ENCODE measurements at places on chromosomes 5 and 9.
A peak's percentile ranks its signal among the peaks of the same experiment; 100 is the strongest.

DNA sequence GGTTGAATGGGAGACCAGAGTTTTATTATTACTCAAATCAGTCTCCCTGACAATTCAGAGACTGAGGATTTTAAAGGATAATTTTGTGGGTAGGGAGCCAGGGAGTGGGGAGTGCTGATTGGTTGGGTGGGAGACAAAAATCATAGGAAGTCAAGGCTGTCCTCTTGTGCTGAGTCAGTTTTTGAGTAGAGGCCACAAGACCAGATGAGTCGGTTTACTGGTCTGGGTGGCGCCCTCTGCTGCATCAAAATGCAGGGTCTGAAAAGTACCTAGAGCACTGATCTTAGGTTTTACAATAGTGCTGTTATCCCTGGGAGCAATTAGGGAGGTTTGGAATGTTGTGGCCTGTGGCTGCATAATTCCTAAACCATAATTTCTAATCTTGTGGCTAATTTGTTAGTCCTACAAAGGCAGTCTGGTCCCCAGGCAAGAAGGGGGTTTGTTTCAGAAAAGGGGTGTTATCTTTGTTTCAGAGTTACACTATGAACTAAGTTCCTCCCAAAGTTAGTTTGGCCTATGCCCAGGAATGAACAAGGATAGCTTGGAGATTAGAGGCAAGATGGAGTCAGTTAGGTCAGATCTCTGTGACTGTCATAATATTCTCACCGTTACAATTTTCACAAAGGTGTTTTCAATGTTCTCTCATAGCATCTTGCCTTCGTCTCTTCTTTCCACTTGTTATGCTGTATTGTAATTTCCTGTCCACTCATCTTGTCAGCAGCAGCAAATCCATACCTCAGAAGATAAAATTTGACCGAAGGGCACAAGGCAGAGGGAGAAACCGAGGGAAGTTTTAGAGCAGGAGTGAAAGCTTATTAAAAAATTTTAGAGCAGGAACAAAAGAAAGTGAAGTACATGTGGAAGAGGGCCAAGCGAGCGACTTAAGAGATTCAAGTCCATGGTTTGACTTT lies 59.2 kb upstream of the CLINT1 start:
- DNase-seq, result peak; percentile 48
- H3K4me1 ChIP-seq, result no peaks in the 10 kb centered on the region
- no peaks in the 10 kb centered on the region for H3K36me3 ChIP-seq
- H3K27me3 ChIP-seq, result no peaks in the 10 kb centered on the region
- H3K4me3 ChIP-seq, result no peak overlapping the region
- H3K27ac ChIP-seq, result no peak overlapping the region

GRCh38 chr5:107407713-107408298 lies 262.9 kb downstream of the EFNA5 start:
- no peak overlapping the region for H3K27ac ChIP-seq

DNA sequence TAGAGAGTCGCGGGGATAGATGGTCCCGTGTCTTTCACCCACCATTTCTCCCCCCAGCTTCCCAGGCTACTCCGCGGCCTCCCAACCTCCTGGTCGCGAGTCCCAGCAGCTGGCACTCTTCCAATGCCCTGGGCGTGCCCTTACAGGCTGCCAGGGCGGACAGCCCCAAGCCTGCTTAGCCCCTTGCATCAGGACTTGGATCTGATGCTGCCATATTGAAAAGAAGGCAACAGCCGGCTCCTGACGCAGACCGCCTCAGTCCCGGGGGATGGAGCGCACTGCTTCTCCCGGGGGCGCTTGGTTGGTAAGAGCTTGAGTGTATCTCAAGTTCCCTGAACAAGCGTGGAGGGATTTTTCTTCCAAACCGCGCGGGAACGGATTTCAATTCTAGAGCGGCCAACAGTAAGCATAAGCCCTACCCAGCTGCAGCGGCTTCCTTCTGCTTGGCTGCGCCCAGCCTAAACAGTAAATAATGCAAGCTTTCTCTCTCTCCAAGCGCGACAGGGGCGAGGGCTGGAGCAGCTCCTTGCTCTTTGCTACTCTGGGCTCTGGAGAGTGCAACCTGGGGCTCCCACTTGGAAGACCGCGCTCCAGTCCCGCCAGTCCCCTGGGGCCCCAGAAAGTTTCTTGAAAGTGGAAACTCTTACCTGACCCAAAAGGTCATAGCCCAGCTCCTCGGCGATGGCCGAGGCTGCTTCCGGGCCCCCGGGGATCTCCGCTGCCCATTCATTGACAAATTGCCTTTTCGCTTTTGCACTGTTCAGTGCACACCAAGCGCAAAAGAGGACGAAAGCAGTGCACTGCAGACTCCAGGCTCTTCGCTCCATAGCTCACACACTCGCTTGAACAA lies 607 bp downstream of the PCSK1 start:
- peak overlapping the region; percentile 56 for H3K4me3 ChIP-seq
- DNase-seq, result no peak
- no peak overlapping the region for H3K27ac ChIP-seq
- peaks cover 3% of the 10 kb centered on the region for H3K4me1 ChIP-seq
- H3K27me3 ChIP-seq, result peaks cover 20% of the 10 kb centered on the region
- no peaks in the 10 kb centered on the region for H3K36me3 ChIP-seq

DNA sequence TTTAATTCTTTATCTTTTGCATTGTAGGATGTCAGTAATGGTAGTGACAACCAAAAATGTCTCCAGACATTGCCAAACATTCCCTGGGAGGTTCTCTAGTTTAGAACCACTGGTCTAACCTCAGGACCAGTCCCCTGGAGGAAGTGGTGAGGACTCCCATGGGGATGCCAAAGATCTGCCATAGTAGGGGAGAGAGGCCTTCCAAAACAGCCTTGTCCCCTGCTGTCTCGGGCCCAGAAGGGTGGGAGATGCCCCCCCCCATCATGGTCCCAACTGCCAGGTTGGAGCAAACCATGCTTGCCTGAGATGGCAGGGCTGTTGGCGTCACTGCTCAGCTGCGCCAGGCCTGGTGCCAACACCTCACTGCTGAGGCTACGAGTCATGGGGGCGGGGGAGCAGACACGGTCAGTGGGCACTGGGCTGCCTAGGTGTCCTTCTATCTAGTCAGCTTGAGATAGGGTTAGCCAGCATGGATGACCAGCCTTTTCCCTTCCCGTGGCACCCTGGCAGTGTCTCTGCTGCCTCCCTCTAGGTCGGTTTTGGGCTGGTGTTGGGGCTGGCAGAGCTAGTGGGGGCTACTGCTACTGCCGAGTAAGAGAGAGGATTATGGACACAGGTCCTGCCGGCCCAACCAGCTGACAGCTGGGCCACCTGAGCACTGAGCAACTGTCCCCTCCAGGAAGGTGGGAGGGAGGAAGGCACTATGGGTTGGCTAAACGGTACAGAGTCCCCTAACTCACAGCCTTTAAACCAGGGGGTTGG lies 8.3 kb upstream of the CXXC5 start:
- H3K4me3 ChIP-seq, result no peak overlapping the region
- H3K27ac ChIP-seq, result no peak overlapping the region
- peaks cover 31% of the 10 kb centered on the region for H3K4me1 ChIP-seq
- DNase-seq, result no peak

- H3K36me3 ChIP-seq, result no peaks in the 10 kb centered on the region
- H3K27ac ChIP-seq, result no peak overlapping the region
- H3K27me3 ChIP-seq, result no peaks in the 10 kb centered on the region
These were observed 9.3 kb upstream of the OR13F1 start for GRCh38 chr9:104494808-104495207.

GRCh38 chr9:96067600-96067999 lies 192.1 kb downstream of the ERCC6L2 start:
- H3K4me3 ChIP-seq, result no peak overlapping the region
- H3K27ac ChIP-seq, result no peak overlapping the region
- DNase-seq, result no peak
- peaks cover 3% of the 10 kb centered on the region for H3K4me1 ChIP-seq
- H3K27me3 ChIP-seq, result no peaks in the 10 kb centered on the region
- no peaks in the 10 kb centered on the region for H3K36me3 ChIP-seq

GRCh38 chr9:87238545-87238944 lies 259.1 kb upstream of the DAPK1 start:
- no peaks in the 10 kb centered on the region for H3K36me3 ChIP-seq
- no peaks in the 10 kb centered on the region for H3K27me3 ChIP-seq
- H3K4me3 ChIP-seq, result no peak overlapping the region
- H3K4me1 ChIP-seq, result no peaks in the 10 kb centered on the region

DNA sequence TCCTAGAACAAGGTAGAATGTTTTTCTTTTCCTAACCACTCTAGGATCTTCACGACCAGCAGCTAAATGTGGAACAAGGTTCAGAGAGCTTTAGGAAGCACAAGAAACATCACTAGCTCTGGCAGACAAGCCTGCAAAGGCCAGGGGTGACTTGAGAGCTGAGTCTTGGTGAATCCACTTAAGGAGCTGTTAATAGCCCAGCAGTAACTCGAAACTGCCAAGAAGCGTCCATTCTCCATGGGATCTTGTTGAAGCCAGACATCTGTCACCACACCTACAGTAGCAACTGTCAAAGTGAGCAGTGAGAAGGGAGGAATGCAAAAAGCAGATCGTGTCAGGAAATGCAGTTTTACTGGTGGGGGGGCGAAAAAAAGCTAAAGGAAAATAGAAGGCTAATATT lies 87.2 kb downstream of the ATPSCKMT start:
- peaks cover 1% of the 10 kb centered on the region for H3K4me1 ChIP-seq
- H3K27me3 ChIP-seq, result no peaks in the 10 kb centered on the region
- DNase-seq, result no peak
- H3K4me3 ChIP-seq, result no peak overlapping the region
- H3K36me3 ChIP-seq, result no peaks in the 10 kb centered on the region

GRCh38 chr5:36832274-36832673 lies 44.3 kb upstream of the NIPBL start:
- no peaks in the 10 kb centered on the region for H3K36me3 ChIP-seq
- H3K4me1 ChIP-seq, result no peaks in the 10 kb centered on the region
- H3K4me3 ChIP-seq, result no peak overlapping the region
- H3K27ac ChIP-seq, result no peak overlapping the region

DNA sequence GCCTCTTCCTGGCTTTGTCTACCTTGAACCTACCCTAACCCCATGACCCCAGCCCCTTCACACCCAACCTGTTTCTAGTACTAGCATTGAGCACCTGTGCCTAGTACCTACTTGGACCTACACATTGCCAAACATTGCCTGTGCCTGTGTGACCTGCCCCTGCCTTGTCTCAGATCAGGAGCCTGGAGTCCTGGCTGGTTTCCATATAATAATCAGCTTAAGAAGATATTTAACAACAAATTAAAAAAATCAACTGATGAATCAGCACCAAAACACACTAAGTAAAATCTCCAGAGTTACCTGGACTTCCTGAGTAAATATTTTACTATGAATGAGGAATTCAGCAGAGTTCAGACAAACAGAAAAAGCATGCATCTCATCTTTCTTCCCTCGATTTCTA lies 17.7 kb downstream of the LPAR1 start:
- DNase-seq, result no peak
- H3K4me1 ChIP-seq, result no peaks in the 10 kb centered on the region
- H3K4me3 ChIP-seq, result no peak overlapping the region
- no peaks in the 10 kb centered on the region for H3K27me3 ChIP-seq

DNA sequence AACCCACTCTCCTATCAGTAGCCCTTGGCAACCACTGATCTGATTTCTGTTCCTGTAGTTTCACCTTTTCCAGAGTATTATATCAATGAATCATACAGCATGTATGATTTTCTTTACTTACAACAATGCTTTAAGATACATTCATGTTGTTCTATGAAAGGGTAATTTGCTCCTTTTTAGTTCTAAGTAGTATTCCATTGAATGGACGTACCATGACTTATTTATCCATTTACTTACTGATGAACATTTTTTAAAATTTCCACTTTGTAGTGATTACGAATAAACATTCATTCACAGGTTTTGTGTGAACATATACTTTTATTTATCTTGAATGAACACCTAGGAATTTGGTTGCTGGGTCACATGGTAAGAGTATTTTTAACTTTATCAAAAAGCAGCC lies 620.8 kb downstream of the HTR1A start:
- H3K36me3 ChIP-seq, result no peaks in the 10 kb centered on the region
- no peaks in the 10 kb centered on the region for H3K27me3 ChIP-seq
- no peak overlapping the region for H3K27ac ChIP-seq

GRCh38 chr5:40240111-40240510 lies 439.6 kb upstream of the PTGER4 start:
- H3K27me3 ChIP-seq, result no peaks in the 10 kb centered on the region
- H3K27ac ChIP-seq, result no peak overlapping the region
- no peak for DNase-seq
- no peak overlapping the region for H3K4me3 ChIP-seq
- no peaks in the 10 kb centered on the region for H3K4me1 ChIP-seq

- no peaks in the 10 kb centered on the region for H3K27me3 ChIP-seq
- H3K27ac ChIP-seq, result no peak overlapping the region
- H3K36me3 ChIP-seq, result peaks cover 8% of the 10 kb centered on the region
- no peak overlapping the region for H3K4me3 ChIP-seq
- no peaks in the 10 kb centered on the region for H3K4me1 ChIP-seq
These were observed 96.5 kb downstream of the SMIM23 start for GRCh38 chr5:171882118-171882517.

DNA sequence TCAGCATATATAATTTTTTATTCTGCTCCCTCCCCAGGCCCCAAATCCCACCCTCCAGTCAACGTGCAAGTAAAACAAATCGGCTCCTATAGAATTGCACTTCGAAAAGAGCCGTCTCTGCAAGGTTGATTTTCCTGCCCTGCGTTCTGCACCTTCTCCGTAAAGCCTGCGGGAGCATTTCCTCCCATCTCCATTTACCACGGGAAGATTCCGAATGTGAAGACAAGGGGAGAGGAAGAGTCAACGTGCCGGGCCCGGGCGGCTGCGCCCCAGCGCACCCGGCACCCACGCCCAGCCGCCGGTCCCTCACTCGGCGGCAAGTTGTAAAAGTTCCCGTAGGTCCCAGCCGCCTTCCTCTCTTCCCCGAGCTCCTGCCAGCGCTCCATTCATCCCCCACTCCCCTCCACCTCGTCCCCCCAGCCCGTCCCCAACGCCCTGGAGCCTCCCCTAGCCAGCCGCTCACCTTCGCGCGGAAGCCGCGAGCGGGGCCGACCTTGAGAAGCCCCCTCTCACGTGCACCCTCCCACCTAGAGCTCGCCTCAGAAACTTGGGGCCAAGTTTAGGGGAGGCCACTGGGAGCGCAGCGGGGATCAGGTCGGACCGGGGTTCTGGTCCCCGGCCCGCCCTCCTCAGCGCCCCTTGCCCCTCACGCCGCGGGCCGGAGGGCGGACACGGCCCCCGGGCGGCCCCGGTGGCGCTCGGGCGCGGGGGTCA lies 431 bp downstream of the BNC2 start:
- no peak overlapping the region for H3K27ac ChIP-seq
- H3K4me3 ChIP-seq, result peak overlapping the region; percentile 81
- no peaks in the 10 kb centered on the region for H3K27me3 ChIP-seq
- no peak for DNase-seq
- H3K36me3 ChIP-seq, result no peaks in the 10 kb centered on the region
- H3K4me1 ChIP-seq, result peaks cover 3% of the 10 kb centered on the region

GRCh38 chr5:107337281-107337680 lies 333.5 kb downstream of the EFNA5 start:
- no peak overlapping the region for H3K4me3 ChIP-seq
- H3K36me3 ChIP-seq, result no peaks in the 10 kb centered on the region
- no peak for DNase-seq
- H3K27ac ChIP-seq, result no peak overlapping the region
- no peaks in the 10 kb centered on the region for H3K4me1 ChIP-seq

- peaks cover 4% of the 10 kb centered on the region for H3K4me1 ChIP-seq
- no peak for DNase-seq
- no peaks in the 10 kb centered on the region for H3K27me3 ChIP-seq
- H3K36me3 ChIP-seq, result no peaks in the 10 kb centered on the region
- H3K4me3 ChIP-seq, result no peak overlapping the region
These were observed 69.8 kb downstream of the KCNIP1 start for GRCh38 chr5:170573660-170574059.

GRCh38 chr9:25602400-25603044 lies 75.7 kb downstream of the TUSC1 start:
- H3K4me3 ChIP-seq, result no peak overlapping the region
- H3K36me3 ChIP-seq, result no peaks in the 10 kb centered on the region
- no peak overlapping the region for H3K27ac ChIP-seq
- DNase-seq, result peak; percentile 18
- H3K27me3 ChIP-seq, result no peaks in the 10 kb centered on the region
